NCI-H69 (cell line): ENCODE measurements at places on chromosomes 5 and 9.

- DNase-seq: no peak
Measured at GRCh38 chr9:125485471-125486151, 221.4 kb downstream of the MAPKAP1 start.

DNA sequence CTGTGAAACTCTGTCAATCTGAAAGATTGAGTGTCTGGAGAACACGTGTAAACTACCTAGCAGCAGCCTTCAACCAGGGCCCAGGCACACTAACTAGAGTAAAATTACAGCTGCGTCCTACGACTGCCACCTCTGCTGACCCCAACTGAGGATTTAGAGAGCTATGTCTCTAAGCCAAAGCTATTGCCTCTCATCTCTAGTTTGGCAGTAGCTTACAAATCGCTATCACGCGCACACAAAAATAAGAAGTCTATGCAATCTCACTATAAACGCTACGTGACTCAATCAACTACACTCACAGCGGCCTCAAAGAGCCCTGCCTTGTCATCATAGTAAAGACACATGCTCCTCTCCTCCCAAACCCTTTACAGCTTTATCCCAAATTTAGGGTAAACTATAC, 8.7 kb downstream of the PPP6C start:
- no peak for DNase-seq

GRCh38 chr5:150168864-150169263, 2.3 kb downstream of the CDX1 start:
- no peak for DNase-seq

- DNase-seq: no peak
Measured at GRCh38 chr5:136482206-136482605, 116.9 kb upstream of the TRPC7 start.

DNA sequence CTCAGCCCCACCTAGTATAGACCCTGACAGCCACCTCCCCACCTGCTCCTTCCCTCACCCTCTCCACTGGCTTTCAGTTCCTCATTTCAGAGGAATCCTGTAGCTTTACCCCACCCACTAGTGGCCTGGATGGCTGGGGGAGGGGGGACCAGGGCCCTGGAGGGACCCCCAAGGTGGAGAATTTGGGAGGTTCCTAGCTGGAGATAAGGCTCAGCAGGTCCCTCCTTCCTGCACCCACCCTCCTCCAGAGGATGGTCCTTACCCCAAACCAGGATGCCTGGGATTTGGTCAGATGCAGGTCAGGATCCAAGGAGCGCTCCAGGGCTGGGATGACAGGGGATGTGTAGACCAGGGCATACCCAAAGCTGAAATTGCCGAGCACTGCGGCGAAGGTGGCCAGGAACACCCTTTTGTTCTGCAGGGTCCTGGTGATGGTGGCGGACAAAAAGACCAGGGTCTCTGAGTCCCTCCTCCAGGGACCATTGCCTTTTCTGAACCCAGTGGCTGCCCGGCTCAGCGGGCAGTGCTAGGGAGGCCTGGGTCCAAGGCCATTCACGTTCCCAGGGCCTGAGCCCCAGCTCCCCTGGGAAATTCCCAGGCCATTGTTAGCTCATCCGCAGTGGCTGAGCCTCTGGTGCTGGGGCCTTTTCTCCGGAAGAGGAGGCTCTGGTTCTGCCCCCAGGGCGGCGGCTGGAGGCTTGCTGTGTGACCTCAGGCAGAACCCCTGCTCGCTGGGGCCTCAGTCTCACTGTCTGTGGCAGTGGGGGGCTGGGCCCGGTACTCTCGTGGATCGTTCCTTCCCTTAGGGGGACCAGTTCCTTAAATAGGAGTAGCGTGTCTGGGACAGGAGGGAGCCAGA, 678 bp downstream of the SLC2A6 start:
- DNase-seq: peak; percentile 81

- DNase-seq: no peak
Measured at GRCh38 chr5:74332006-74332405, 308.5 kb downstream of the ENC1 start.

DNA sequence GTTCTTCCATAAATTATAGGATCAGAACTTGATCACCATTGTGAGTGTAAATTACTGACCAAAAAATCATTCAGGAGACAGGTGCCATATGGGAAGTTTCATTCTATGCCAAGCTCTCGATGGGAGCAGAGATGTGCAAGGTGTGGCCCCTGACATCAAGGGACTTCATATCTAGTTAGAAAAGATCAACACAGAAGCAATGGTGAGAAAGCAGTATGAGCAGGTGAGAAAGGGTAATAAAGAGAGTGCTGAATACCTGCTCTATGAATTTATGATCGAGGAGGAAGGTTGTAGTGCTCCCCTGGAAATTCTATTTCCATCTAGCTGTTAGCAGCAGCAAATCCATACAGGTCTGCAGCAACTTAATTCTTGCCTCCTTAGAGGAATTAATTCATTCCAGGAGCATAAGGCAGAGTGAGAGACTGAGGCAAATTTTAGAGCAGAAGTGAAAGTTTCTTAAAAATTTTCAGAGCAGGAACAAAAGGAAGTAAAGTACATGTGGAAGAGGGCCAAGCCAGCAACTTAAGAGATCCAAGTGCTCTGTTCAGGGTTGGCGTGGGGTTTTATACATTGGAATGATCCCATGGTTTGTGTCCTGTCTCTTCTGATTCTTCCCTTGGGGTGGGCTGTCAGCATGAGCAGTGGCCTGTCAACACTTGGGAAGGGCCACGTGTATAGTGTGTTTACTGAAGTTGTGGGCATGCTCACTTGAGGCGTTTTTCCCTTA, 181.8 kb downstream of the SAXO1 start:
- DNase-seq: no peak

DNA sequence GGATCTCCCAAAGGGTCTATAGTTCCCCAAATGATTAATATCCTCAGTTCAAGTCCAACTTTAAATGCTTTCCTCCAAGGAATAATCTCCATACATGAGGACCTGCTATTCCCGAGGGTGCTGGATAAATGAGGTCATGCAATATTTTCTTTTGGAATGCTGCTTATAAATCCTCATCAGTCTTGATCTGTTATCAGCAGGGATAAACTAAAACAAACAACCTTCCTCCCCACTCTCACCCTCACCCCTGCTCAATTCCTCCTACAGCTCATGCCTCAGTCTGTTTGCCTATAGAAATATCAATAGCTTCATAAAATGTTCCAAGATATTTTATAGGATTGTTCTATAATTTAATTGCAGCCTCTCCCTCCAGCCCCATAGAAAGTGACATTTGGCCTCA, 61.1 kb downstream of the GLRA1 start:
- no peak for DNase-seq

DNA sequence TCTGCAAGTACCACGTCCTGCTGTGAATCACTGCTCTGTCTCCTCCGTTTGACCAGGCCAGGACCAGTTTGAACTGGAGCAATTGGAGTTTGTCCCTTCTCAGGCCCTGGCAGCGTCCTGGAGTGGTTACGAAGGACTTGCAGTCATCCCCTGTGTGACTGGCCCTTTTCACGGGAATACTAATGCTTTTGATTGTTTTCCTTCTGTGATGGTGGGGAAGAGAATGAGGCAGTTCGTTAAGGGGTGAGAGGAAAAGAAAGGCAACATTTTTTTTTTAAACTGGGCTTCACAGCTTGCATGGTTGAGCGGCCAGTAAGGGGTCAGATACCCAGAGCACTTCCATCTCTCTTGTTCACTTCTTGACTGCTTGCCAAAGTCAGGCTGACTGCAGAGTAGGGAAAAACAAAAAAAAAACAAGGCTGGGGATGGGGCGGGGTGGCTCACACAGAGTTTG, 153.5 kb upstream of the STK32A start:
- peak; percentile 13 for DNase-seq

DNA sequence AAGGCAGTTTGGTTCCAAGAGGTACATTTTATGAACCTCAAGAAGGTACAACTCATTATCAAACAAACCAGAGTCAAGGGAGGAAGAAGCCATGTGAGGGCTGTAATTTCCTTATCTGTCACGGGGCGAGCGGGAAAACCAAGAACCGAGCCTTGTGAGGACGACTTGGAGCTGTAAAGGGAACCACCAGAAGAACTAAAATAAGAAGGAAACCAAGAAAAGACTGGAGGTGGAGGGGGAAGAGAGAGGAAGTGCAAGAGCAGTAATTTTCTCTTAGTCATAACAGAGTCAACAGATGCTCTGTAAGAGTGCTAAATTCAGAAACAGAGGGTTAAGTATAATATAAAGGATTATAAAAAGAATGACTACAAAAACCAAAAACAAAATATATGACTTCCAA, 127.1 kb downstream of the DIRAS2 start:
- no peak for DNase-seq

GRCh38 chr9:131273146-131273855, 3.0 kb downstream of the FAM78A start:
- no peak for DNase-seq
